ENCODE measurements at places on chromosomes 6 and 20.

- no peak for DNase-seq
Measured at GRCh38 chr6:94735270-94735669, 842.1 kb upstream of the MANEA start.

DNA sequence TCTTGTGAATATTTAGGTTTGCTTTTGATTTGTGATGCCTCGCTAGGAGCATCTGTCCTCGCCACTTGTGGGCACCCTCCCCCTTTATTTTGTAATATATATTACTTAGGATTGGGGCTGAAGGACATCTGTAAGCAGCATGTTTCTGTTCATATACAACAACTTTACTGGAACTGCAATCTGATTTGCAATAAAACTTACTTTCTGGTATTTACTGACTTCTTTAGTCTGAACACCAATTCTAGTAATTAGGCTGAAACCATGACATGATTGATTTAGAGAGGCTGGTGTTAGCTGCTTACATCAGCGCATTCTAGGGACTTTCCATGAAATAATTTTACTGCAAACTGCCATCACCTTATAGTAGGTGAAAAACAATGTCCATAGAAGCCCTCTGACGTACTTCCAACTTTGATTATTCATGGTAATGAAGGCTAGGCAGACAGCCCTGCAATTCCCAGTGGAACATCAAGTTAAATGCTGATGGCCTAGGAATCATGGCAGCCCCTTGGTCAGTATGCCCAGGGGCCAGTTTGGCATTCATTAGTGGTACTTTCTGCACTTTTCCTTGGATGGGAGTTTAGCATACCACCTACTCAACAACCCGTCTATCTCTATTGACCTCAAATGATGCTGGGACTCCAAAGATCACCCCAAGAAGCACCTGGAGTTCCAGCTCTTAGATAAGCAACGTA, 132.9 kb upstream of the MCHR2 start:
- no peak for DNase-seq

- no peak for DNase-seq
Measured at GRCh38 chr20:32634041-32634805, 39.5 kb downstream of the C20orf203 start.

DNA sequence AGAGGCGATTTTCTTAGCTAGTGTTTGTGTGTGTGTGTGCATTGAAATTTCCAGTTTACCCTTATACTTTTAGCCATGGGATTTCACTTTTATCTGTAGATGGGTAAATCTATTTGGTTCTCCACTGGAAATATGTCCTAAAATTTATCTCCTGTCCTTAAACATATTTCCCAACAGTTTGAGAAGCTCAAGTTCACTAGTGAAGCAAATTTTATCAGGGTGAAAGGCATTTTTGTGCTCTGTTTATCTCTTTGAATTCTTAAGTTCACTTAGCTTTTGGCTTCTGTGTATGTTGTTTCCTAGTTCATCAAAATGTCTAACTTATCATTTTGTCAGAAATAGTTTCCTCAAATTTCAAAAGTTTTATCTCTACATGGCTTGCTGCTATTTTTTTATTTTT, 561.6 kb downstream of the PHF3 start:
- DNase-seq = no peak

DNA sequence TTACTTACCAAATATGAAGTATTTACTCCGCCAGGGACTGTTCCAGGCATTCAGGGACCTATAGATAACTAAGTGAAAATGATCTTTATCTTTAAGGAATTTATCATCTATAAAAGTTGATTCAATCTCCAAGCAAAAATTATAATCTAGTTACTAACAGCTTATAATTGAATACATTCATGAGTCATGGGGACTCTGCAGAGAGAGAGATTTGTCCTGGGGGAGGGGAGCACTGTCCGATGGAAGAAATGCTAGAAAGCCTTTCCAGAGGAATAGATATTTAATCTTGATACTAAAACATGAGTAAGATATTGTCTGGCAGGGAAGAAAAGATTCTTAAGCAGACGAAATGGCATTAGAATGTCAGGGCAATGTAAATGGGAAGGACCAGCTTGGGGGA, 139.3 kb downstream of the CD164 start:
- DNase-seq = no peak

- no peak for DNase-seq
Measured at GRCh38 chr6:72382602-72383529, 239.0 kb upstream of the KCNQ5 start.

GRCh38 chr6:125203395-125203794, 49.8 kb downstream of the TPD52L1 start:
- no peak for DNase-seq

GRCh38 chr6:44967481-44967880, 360.6 kb upstream of the RUNX2 start:
- DNase-seq = no peak

DNA sequence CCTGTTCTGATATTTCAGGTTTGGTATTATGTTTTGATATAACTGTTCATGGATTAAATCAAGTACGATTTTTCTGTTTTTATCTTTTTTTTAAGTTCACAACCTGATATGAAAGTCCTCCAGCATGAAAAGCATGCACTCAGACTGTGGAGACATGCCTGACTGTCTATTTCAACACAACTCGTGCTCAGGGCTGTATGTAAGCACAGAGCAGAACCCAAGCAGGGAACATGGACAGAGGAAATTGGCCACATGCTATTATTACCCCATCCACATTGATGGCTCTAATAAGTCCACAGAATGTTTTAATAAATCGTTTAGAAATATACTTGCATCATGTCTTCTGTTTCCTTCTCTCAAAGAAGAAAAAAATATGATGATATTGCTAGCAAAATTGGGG, 730.4 kb downstream of the C6orf118 start:
- no peak for DNase-seq

DNA sequence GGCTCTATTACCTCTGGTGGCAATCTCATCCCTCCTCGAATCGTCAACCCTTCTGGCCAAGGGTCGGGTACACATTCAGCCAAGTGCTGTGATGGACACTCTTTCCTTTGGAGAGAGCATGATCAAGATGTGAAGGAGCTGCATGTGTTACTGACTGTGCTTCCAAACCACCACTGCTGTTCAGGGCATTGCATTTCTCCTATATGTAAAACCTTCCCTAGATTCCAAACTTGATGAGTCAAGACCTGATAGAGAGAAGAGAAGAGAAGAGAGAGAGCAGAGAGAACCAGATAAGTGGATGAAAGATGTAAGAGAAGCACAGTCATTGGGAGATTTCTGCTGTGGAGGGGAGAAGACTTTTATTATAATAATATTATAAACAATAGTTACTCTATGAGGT, 162.2 kb downstream of the KCNQ5 start:
- no peak for DNase-seq

- DNase-seq = no peak
Measured at GRCh38 chr6:150204705-150205472, 62.0 kb downstream of the PPP1R14C start.

- DNase-seq = no peak
Measured at GRCh38 chr6:44222486-44223318, 693 bp upstream of the SLC29A1 start.

DNA sequence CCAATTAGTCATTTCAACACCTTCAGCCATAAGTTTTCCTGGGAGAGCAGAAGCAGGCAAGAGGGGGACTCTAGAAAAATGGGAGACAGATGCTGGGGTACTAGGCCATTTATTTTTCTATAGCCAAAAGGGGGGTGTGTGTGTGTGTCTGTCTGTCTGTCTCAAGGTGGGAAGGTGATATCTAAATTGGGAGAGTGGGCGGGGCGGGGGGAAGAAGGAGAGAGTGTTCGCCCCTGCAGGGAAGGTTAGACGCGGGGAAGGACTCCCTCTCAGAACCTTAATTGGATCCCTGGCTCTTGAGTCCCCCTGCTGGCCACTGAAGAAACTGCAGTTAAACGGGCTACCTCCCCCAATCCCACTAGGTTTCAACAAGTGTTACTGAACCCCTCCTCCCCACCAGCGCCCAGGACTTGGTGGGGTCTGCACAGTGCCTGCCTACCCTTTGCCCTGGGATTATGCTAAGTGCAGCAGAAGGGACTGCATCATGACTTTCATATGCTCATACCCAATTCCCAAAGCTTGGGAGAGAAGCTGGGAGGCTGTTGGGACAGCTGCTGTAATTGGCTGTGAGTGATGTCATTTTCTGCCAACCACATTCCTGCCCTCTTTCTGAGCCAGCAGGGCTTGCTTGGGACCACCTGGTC, 45.8 kb downstream of the FOXP4 start:
- peak; percentile 70 for DNase-seq

GRCh38 chr6:39338397-39338796, 15.9 kb upstream of the KCNK16 start:
- DNase-seq = no peak

DNA sequence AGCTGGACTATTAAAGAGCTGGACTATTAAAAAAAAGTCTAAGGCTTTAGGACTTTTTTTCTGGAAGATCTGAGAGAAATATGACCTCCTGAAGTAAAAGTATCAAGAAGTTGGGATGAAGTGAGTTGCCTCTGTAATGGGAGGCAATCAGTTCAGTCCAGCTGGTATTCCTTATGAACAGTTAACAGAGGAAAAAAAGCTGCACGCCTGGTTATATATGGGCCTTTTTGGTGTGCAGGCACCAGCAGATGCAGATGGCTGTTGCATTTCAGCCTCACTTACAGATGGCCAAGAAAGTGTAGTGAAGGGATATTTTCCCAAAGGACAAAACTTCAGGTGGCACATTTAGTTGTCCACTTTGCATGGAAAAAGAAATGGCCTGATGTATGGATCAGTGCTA, 70.3 kb upstream of the ELOVL5 start:
- DNase-seq = no peak

- DNase-seq = no peak
Measured at GRCh38 chr6:111534231-111534751, 51.3 kb upstream of the REV3L start.

- DNase-seq = no peak
Measured at GRCh38 chr6:62150048-62150663, 135.9 kb downstream of the KHDRBS2 start.

GRCh38 chr6:166600931-166601330, 14.5 kb upstream of the RAMACL start:
- DNase-seq = no peak

GRCh38 chr6:22108199-22108598, 188.6 kb downstream of the PRL start:
- DNase-seq = no peak

GRCh38 chr6:142223938-142224337, 76.9 kb downstream of the VTA1 start:
- no peak for DNase-seq

- DNase-seq = no peak
Measured at GRCh38 chr6:34919651-34920050, 30.6 kb downstream of the ANKS1A start.

GRCh38 chr20:47551841-47552240, 50.2 kb downstream of the NCOA3 start:
- DNase-seq = no peak

DNA sequence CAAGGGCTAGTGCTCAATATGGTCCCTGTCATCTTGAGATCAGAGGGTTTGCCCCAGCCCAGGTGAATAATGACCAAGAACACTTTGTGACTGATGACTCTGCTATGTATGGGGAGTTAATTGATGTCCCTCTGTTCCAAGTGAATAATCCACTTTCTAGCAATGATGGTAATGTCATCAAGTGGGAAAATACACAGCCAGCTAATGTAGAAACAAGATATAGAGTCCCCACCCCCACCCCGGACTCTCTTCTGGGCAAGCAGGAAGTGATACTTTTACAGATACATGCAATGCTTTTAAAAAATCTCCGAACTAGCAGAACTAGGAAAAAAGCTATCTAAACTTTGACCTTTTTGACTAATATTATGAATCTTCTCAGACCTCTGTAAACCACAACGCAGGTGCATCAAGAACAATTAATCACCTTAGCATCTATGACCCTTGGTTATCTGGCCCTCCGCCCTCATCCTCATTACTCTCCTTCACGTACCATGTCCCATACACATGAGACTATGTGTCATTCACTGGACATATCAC, 30.5 kb downstream of the CNR1 start:
- DNase-seq = no peak

DNA sequence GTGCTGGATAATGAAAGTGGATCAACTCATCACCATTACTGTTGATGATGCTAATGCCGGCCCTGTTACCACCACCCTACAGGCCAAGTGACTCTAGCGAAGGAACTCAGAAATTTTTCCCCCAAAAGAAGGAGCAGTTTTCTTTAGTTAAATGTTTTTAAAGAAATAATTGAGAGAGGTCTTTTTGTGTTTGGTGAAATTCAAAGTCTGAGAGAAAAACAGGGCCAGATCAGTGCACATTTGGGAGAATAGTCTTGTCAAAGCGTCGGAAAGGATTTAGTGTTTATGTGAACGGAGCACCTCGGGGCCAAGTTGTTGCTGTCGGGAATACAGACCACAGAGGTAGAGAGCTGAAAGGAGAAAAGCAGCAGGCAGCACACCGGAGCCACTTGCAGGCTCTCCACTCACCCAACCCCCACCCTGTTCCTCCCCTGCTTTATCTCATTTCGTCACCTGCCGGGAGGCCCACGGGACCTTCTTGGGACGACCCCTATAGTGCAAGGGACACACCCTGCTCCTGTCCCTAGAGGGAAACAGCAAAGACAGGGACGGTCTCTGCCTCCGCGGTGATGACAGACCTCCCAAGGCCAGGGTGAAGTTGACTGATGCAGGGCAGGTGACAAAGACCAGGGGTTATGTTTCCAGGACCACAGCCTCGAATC, 6.8 kb downstream of the TFAP2B start:
- DNase-seq = no peak

GRCh38 chr6:43698584-43699349, 11.2 kb upstream of the MRPS18A start:
- DNase-seq = no peak

GRCh38 chr6:50145125-50145524, 95.4 kb upstream of the DEFB112 start:
- no peak for DNase-seq

- DNase-seq = no peak
Measured at GRCh38 chr6:20472748-20473147, 61.5 kb upstream of the CDKAL1 start.

DNA sequence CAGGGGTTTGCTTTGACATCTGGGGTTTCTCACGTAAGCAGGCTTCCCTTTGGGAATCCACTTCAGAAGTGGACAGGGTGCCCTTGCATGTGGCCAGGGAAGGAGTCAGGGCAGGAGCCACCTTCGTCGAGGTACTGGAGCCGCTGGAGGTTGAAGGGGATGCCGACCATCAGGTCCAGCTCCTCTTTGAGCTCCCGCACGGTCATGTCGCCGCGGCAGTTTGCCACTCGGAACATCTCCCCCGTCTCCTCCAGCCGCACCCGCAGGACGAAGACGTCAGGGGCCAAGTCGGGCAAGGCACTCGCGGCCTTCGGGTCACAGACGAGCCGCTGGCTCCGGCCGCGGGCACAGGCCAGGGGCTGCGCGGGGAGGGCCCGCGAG, 360 bp downstream of the ANKRD60 start:
- DNase-seq = no peak

DNA sequence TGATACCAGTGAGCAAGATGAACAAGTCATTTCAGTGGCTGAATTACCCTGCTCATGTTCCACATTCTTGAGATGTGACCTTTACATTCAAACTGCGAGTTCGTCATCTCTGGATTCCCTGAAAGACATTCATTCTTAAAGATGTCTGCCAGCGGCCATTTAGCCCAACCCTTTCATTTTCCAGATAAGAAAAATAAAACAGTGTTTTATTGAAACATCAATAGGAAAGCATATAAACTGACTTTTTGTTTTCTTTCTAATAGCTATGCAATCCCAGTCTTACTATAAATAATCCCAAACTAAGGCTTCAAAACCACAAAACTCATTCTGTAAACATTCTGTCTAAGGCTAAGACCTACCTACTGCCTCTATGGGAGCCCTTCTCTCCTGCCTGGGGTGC, 134.0 kb downstream of the SAMD5 start:
- DNase-seq = no peak

GRCh38 chr20:49115564-49115963, 69.5 kb downstream of the CSE1L start:
- DNase-seq = no peak
